ENCODE measurements at places on chromosomes 3 and 15. TPM values are rescaled to one million over a fixed set of nuclear protein-coding genes. Genes with fewer than 3 reads are reported as not detected.

The SEMA5B gene
- total RNA-seq, result 2.3 TPM

The AAGAB gene
- total RNA-seq, result 39.9 TPM

DNA sequence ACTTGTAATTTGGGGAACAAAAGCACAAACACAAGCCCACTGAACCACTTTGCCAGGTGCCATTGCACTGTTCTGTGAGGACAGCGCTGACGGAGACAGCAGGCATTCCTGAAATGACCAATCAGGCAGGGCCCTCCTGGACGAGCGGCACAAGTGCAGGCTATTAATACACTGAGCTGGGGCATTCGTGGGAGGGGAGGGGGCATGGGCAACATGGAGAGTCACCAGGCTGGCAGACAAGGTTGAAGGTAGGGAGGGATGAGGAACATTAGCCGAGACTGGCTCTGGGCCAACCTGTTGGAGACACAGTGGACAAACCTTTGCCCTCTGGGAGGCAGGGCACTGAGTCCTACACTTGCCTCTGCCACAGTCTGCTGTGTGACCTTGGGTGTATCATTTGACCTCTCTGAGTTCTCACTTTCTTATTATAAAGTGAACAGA lies 45.6 kb downstream of the NOX5 start:
- no peak for DNase-seq

DNA sequence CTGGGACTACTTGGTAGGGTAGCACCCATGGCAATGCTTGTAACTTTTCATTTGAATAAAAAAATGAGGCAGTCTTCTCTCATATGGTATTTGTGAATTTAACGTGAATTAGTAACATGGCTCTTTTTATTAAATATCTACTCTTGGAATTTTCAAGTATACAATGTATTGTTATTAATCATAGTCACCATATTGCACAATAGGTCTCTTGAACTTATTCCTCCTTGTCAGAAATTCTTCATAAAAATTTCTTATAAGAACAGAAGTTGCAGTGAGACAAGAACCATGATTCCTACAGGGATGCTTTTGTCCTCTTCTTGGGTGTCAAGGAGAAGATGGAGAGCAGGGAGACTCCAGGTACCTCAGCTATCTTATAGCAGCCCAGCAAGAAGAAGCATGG lies 203.8 kb upstream of the FEZF2 start:
- DNase-seq, result no peak

DNA sequence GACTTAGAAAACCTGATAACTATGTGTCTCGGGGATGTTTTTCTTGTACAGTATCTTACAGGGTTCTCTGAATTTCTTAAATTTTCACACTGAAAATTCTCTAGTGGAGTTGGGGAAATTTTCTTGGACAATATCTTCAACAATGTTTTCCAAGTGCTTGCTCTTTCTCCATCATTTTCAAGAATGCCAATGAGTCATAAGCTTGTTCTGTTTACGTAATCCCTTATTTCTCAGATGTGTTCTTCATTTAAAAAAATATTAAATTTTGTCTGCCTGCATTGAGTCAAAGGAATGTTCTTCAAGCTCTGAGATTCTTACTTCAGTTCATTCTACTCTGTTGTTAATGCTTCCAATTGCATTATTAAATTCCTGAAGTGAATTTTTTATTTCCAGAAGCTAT lies 21.9 kb upstream of the PLSCR2 start:
- DNase-seq, result no peak

DNA sequence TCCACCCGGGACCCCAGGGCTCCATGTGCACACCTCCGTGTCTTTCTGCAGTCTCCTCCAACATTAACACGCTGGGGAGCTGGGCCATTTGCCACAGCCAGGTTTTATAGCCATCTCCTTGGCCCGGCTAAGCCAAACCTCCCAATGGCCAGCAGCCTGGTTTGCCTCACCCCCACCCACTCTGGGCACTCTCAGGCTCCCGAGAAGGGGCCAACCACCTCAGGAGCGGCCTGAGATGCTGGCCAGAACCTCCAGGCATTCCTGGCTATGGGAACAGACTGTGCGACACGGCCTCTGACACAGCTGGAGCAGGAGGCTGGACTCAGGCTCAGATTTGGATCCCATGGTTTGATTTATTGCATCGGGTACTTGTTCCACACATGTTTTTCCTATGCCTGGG lies 289.7 kb downstream of the RPLP1 start:
- DNase-seq, result no peak

DNA sequence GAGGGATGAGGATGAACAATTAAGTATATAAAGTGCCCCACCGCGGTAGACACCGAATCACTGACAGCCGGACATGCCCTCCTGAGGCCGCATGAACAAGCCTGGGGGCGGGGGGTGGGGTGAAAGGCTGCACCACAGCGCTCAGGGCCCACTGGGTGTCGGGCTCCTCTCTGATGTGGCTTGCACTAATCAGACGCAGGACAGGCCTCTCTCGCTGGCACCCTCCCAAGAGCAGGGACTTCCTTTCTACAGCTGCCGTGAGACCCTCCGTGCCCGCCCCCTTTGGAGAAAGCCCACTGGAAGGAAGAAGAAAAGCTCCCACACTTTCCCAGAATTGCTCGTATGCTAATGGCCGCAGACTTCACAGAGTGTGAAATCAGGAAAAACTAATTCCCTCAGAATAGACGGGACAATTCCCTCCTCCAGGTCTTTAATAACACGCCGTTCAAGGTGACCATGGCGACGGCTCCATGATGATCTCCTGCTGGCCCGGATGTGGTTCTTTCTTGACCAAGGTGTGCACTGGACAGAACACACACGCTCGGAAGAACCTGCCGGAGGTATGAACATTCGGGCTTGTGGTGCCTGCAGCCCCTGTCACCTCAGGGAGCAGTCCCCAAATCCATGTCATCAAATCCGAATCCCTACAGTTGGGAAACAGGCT lies 32.0 kb downstream of the IQSEC1 start:
- DNase-seq, result no peak

DNA sequence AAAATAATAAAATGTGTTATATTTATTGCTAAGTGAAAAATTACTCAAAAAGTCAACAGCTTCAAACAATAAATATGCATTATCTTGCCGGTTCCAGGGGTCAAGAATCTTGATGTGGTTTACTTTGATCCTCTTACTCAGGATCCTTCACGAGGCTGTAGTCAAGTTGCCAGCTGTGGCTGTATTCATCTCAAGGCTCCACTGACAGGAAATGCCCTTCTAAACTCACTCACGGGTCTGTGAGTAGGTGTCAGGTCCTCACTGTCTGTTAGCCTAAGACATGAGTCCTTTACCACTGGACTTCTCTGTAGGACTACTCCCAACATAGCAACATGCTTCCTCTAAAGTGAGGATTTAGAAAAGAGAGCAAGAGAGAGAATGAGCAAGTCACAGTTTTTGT lies 983.0 kb downstream of the SI start:
- no peak for DNase-seq

DNA sequence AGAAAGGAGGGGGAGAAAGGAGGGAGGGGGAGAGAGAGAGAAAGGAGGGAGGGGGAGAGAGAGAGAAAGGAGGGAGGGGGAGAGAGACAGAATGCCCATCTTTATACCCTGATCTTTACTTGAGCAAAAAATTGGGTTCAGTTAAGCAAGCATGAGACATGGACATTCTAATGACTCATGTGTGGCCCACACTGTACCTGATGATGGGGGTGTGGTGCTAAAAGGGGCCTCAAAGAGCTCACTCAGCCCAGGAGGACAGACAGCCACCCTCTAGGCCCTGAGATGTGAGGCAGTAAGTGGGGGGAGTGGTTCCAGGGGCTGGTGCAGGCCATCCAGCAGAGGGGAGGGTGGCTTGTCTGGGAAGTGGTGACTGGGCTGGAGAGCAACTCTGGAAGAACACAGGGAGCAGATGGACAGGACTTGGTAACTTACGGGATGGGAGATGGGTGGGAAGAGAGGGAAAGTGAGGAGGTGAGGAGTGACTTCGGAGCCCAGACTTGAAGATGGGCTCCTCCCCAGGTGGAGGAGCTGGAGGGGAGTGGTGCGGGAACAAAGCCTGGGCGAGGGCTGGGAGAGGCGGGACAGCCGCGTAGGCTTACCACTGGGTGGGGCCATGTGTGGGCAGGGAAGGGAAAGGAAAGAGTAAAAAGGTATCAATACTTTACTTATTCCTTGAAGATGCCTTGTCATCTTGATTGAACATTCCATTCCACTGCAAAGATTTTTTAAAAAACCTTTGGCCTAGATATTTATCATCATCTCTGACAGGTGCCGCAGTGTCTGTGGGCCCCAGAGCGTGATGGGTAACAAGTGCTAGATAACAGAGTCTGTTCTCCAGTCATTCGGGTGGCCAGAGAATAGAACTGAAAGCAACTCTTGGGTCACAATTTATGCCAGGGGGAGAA lies 32.3 kb downstream of the TSPAN3 start:
- DNase-seq, result no peak

DNA sequence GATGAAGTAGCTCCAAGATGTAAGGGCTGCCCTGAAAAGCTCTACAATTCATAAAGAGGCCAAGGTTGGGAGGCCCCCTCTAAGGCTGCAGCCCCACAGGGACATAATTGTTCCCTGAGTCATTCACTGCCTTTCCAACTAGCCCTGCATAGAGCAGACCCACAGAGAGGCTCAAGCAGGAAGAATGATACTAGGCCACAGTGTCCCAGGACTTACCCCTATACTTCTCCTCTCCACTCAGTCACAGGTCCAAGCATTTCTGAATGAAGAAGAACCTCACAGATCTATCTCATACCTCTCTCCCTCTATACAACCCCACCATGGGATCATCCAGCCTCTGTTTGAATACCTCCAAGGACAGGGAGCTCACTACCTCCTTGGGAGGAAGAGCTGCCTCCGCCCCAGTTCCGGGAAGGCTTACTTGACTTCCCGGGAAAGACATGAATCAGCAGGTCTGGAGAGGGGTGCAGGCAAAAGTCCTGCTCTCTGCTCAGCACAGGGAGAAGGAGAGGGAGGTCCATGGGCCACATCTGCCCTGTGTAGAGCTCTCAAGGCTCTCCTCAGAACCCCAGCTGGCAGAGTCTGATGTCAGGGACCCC lies 6.9 kb upstream of the SKIC8 start:
- DNase-seq, result no peak

DNA sequence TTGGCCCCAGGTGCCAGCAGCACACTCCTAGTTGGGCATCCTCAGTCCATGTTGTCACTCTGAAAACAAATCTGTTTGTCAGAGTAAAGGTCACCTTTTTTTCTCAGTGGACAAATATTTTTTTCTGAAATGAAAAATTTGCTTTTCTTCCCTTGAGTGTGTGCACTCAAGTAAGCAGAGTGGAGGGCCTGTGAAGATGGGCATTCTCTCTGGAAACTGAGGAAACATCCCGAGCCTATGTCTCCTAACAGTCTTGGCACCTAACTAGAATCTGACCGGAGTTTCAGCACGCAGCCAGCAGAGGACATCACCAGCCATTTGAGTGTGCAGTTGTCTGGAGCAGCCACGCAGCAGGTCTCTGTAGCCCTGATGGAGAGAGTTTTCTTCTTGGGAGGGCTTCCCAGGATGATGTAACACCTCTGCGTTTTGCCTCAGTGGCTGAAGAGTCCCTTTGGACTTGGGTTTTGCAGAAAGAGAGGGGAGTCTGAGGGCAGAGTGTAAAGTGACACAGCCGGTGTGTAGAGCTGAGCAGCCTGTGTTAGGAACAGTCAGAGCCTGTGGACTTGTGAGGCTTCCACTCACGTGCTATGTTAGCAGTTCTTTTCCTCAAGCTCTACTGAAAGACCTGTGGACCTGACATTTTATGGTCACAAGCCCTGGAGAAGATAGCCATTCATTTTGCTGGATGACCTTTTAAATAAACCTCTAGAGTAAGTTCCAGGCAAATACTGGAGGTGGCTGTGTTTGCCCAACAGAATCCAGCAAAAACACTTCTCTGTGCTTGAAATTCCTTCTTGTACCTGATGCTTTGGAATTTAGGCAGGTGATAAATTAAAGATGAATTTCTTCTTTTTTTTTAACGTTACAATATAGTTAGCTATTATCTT lies 51.6 kb downstream of the ABHD2 start:
- no peak for DNase-seq

All from OCI-LY7 (cell line).